Small intestine (tissue), 16 donors: ENCODE measurements at places on chromosomes 1 and 21.

DNA sequence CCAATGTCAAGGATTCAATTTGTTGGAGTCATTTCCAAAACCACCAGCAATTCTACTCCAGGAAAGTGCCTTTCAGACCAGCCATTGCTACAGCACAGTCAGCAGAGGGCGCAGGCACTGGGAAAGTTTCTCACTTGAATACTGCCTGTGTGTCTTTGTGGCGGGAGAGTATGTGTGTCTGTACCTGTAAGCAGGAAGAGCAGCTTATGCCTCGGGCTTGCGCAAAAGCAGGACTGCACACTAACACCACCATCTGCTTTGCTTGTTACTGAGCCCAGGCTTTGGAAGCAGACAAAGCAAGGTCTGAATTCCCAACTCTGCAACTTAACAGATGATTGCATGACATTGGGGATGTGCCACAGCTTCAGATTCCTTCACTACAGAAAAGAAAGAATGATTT is 7.0 kb upstream of the CTSE start:
- no peak overlapping the region for H3K27ac ChIP-seq
- H3K27me3 ChIP-seq: no peaks in the 10 kb centered on the region
- H3K36me3 ChIP-seq: no peaks in the 10 kb centered on the region
- peak; percentile 86 for DNase-seq
- no peak overlapping the region for H3K4me3 ChIP-seq

GRCh38 chr21:35179990-35180540 is 131.0 kb upstream of the RUNX1 start:
- H3K27ac ChIP-seq: no peak overlapping the region
- H3K36me3 ChIP-seq: no peaks in the 10 kb centered on the region
- H3K27me3 ChIP-seq: no peaks in the 10 kb centered on the region
- no peak overlapping the region for H3K4me3 ChIP-seq
- no peaks in the 10 kb centered on the region for H3K4me1 ChIP-seq

DNA sequence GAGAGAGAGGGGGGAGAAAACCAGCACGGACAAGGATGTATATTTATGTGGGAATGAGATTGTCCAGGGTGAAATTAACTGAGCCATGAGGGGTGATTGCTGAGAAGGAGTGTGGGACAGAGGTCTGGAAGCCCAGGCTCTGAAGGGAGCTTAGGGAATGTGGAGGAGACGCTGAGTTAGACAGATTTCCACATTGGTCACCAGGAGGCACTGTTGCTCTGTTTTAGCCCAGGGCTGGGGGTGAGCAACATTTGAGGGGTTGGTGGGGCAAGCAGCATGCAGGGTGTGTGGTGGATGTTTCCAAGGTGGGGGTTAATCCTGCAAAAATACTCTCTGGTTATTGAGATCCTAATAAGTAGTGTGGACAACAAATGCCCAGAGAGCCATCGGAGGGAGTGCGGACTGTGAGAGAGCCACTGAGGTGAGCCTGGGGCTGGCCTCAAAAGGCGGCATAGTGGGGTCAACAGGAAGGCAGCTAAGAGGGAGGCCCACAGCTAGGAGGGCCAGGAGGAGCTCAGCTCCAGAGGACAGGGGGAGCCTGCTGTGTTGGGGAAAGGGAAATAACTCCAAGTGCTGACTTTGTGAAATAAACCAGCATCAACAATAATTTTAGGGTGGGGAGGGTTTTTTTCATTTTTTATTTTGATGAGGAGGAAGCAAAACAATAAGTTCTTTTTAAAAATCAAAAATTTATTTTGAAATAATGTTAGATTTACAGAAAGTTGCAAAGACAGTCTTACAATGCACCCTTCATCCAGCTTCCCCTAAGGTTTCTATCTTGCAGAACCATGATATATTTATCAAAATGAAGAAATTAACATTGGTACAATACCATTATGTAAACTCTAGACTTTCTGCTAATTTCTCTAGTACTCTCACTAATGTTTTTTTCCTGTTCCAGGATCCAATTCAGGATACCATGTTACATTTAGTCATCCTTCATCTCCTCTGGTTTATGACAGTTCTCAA is 82.8 kb upstream of the CD34 start:
- no peak overlapping the region for H3K4me3 ChIP-seq
- no peak overlapping the region for H3K27ac ChIP-seq
- no peaks in the 10 kb centered on the region for H3K27me3 ChIP-seq
- no peak for DNase-seq
- no peaks in the 10 kb centered on the region for H3K36me3 ChIP-seq

- H3K4me3 ChIP-seq: peak overlapping the region; percentile 19
- H3K27me3 ChIP-seq: peaks cover 11% of the 10 kb centered on the region
- DNase-seq: no peak
- H3K4me1 ChIP-seq: peaks cover 4% of the 10 kb centered on the region
Observed at GRCh38 chr1:29121936-29122681, 1.6 kb downstream of the TMEM200B start.

DNA sequence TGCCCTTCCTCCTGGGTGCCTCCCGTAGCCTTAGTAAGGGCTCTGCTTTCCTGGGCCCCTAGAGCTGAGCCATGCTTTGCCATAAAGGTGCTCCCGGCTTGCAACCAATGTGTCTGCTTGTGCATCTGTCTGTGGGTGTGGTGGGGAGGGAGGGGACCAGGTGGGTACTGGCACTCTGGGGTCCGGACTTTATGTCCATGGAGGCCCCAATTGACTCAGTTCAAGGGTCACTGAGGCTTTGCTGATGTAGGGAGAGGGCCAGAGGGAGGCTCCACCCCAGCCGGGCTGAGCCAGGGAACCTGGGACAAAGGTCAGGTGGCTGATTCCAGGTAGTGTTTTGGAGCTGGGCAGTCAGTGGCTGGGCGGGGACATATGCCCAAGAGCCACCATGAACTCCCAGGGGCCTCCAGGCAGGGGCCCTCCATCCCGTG is 15.0 kb downstream of the TNFRSF25 start:
- H3K27ac ChIP-seq: peak overlapping the region; percentile 82
- peak overlapping the region; percentile 82 for H3K4me3 ChIP-seq
- peak; percentile 98 for DNase-seq
- no peaks in the 10 kb centered on the region for H3K36me3 ChIP-seq

DNA sequence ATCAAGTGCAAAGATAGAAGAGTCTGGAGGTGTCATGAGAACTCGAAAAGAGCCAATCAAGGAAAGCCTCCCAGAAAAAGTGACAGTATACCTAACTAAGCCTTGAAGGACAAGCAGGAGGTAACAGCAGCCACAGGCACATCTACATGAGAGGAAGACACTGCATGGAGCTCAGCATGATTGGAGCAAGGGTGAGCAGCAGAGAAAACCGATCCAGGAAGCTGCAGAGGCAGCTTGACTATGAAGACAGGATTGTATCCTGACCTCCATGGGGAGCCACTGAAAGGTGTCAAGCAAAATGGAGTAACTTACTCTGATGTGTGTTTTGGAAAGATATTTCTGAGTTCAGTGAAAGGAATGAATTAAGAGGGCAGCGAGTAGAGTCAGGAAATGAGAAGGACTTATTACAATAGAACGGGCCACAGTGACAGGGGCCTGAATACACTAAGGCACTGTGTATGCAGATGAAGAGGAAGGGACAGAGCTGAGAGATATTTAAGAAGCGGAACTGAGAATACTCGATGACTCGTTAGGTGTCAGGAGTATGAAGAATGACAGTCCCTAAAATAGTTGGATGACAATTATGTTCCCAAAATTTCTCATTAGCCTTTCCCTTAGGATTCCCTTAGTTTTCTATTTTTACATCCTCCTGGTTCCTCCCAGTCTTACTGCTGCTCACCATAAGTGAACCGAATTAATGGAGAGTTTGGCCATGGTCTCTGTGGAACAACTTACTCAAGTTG is 139.3 kb upstream of the NFIA start:
- no peaks in the 10 kb centered on the region for H3K4me1 ChIP-seq
- H3K36me3 ChIP-seq: no peaks in the 10 kb centered on the region
- no peak for DNase-seq
- no peaks in the 10 kb centered on the region for H3K27me3 ChIP-seq
- H3K4me3 ChIP-seq: no peak overlapping the region
- no peak overlapping the region for H3K27ac ChIP-seq

- peaks cover 2% of the 10 kb centered on the region for H3K4me1 ChIP-seq
- no peaks in the 10 kb centered on the region for H3K36me3 ChIP-seq
- H3K27ac ChIP-seq: no peak overlapping the region
- peak; percentile 6 for DNase-seq
Observed at GRCh38 chr1:90850181-90850897, 133.2 kb upstream of the BARHL2 start.

- no peak for DNase-seq
- H3K4me1 ChIP-seq: no peaks in the 10 kb centered on the region
- no peak overlapping the region for H3K4me3 ChIP-seq
- H3K27me3 ChIP-seq: no peaks in the 10 kb centered on the region
- H3K27ac ChIP-seq: no peak overlapping the region
Observed at GRCh38 chr1:62676611-62677356, 11.4 kb downstream of the DOCK7 start.

DNA sequence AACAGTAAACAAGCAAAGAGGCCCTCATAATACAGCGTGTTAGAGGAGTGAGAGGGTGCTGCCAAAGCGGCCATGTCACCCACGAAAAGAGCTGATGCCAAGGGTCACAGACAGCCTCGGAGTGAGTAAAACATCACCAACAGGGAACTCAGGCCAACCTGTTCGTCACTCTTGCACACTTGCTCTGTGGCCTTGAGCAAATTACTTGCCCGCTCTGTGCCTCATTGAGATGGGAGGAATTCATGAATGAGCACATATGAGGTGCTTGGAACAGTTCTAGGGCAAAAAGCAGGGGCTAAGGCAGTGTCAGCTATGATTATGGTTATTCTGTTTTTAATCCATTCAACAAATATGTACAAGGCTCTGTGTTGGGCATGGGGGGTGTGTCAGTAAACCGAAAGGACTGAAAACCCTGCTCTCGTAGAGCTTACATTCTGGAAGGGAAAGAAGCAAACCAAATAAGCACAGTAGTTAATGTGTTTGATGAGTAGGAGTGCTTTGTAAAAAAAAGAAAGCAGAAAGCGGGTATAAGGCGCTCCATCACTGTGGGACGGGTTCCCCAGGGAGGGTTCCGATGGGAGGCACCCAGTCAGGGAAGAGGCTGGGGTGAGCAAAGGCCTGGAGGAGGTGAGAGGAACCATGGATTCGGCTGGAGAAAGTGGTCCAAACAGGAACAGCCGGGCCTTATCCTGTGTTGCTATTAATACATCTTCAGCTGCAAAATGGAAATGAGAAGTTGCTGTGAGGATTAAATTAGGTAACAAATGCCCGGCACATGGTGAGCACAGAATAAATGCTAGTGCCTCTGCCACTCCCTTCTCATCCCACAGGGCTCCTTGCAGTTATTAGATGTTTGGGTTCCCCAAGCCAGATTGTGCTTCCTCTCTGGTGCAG is 39.5 kb upstream of the RD3 start:
- H3K4me1 ChIP-seq: no peaks in the 10 kb centered on the region
- H3K36me3 ChIP-seq: no peaks in the 10 kb centered on the region
- no peaks in the 10 kb centered on the region for H3K27me3 ChIP-seq
- no peak overlapping the region for H3K4me3 ChIP-seq

- H3K27ac ChIP-seq: no peak overlapping the region
- H3K27me3 ChIP-seq: no peaks in the 10 kb centered on the region
- DNase-seq: no peak
Observed at GRCh38 chr1:93776728-93777127, 95.1 kb upstream of the BCAR3 start.

DNA sequence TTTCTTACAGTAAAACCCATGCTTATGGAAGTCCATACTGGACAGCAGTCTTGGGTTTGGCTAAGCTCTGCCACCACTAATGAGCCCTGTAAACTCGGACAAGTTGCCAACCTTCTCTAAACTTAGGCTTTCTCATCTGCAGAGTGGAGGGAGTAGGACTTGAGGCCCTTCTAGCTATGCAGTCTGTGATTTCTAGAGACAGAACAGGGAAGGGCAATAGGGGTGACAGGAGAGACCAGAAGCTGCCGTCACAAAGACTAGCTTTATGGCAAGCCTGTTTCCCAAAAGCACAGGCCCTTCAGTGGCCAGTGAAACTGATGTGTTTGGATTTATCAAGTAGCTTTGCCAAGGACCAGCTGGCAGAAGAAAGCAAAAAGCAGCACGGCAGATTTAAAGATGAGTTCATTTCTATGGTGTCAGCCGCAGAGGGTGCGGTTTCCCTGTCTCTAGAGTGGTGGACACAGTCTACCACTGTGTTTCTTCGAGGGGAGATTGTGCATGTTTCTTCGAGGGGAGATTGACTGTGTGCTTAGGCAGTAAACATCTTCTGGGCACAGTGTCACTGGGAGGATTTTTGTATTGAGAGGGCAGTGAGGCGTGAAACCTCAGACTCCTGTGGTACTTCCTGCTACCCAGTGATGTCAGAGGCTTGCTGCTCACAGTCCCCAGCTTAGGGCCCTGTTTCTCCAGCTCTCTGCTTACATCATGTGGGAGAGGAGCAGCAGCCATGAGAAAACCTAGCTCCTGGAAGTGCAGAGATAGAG is 119.0 kb downstream of the ROR1 start:
- H3K4me3 ChIP-seq: no peak overlapping the region
- peak overlapping the region; percentile 33 for H3K27ac ChIP-seq
- DNase-seq: no peak
- no peaks in the 10 kb centered on the region for H3K36me3 ChIP-seq
